ENCODE measurements at places on chromosomes 3 and 15. TPM values are rescaled to one million over a fixed set of nuclear protein-coding genes. Genes with fewer than 3 reads are reported as not detected.

DNA sequence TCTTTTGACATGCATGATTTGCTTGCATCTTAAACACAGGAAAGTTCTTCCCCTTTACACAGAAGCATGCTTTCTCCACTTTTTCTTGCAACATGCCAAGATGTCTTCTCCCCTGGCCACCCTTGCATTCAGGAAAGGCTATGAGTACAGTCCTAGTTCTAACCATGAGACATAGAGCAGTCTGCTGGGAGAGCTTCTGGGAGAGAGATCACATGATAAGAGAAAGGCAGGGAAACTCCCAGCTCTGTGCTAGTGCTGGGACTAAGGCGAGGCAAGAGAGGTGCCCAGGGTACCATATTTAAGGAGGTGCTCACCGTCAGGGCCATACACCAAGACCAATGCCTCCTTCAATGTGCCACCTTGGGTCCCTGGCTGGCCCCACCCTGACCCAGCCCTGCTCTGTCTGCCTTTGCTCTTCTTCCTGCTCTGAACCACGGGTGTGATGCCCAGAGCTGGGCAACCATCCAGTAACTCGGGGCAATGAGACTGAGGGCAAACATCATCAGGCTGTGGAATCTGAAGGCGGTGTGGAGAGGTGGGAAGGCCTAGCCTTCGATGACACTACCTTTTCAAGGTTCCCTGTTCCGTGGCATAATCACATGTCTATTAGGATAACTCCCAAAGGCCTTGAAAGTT is 77.4 kb upstream of the PRR20G start:
- H3K27ac ChIP-seq = no peak overlapping the region
- DNase-seq = no peak
- no peaks in the 10 kb centered on the region for H3K4me1 ChIP-seq
- no peak overlapping the region for H3K4me3 ChIP-seq
- no peaks in the 10 kb centered on the region for H3K27me3 ChIP-seq
- no peaks in the 10 kb centered on the region for H3K36me3 ChIP-seq

DNA sequence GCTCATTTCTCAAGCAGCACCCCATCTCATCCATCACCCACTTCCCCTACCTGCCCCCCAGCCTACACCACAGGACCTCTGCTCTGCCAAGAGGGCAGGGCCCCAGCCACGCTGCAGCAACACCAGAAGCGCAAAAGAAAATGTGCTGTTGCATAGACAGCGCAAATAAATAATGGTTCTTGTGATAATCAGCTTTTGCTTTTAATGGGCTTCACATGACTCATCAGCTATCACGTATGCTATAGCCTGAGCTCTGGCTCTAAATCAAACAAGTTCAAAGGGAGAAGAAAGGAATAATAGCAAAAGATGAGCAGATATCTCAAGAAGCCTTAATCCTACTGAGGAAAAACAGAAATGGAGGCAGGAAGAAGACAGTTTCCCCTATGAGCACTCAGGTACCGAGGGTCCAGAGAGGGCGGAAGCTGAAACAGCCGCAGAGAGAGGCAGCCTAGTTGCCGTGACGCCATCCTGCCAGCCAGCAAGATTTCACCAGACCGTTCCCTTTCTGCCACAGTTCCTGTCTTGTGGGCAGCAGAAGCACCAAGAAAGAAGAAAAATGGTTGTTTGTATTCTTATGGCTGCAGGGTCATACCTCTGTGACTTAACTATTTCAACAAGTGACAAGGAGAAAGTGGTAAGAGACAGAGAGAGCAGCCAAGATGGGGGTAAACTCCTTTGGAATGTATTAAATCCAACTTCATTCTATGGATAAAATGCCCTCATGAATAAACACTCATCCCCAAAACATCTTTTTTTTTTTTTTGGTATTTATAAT is 22.0 kb downstream of the RAB27A start:
- H3K27me3 ChIP-seq = no peaks in the 10 kb centered on the region
- no peak overlapping the region for H3K27ac ChIP-seq
- peaks cover 29% of the 10 kb centered on the region for H3K4me1 ChIP-seq
- H3K36me3 ChIP-seq = no peaks in the 10 kb centered on the region
- no peak overlapping the region for H3K4me3 ChIP-seq

DNA sequence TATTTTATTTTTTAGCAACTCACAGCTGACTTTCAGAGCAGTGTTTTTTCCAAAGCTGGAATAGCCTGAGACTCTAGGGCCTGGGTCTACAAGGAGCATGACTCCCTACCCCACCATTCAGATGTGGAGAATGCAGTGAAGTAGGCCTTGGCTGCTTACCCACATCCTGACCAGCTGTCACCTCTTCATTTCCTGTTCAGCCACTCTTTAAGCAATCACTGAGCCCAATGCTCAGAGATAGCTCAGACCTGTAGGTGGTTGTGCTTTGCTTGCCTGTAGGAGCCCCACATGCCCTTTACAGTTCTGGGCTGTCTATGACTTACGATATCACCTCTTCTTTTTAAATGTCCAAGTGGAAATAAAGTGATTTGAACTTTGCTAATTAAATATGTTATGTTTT is 148.1 kb downstream of the NEK11 start:
- DNase-seq = no peak
- no peak overlapping the region for H3K4me3 ChIP-seq
- H3K4me1 ChIP-seq = no peaks in the 10 kb centered on the region

- no peak for DNase-seq
- H3K27me3 ChIP-seq = no peaks in the 10 kb centered on the region
- no peak overlapping the region for H3K4me3 ChIP-seq
These were observed 68.5 kb downstream of the CHSY1 start for GRCh38 chr15:101183226-101183930.

GRCh38 chr15:100686021-100686724 is 83.8 kb downstream of the ASB7 start:
- no peak overlapping the region for H3K4me3 ChIP-seq
- H3K4me1 ChIP-seq = peaks cover 15% of the 10 kb centered on the region
- no peaks in the 10 kb centered on the region for H3K36me3 ChIP-seq
- DNase-seq = no peak

DNA sequence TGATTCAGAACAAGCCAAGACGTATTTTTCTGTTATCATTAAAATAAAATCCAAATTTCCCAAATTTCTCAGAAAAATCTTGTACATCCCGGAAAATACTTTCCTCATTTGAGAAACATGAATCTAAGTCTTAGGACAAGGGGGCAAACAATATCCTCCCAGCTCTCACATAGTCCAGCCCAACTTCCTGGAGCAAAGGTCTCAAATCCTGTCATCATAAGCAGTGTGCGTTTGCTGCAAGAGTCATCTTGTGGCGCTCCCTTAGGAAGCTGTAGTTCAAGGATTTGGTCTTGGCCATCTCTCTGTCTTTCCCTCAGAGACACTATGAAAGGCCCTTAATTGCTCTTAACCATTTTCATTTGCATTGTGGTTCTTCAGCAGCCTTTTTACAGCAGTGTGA is 57.5 kb upstream of the GSK3B start:
- H3K4me1 ChIP-seq = peaks cover 14% of the 10 kb centered on the region
- H3K36me3 ChIP-seq = no peaks in the 10 kb centered on the region
- H3K27ac ChIP-seq = no peak overlapping the region
- no peak overlapping the region for H3K4me3 ChIP-seq
- DNase-seq = no peak
- no peaks in the 10 kb centered on the region for H3K27me3 ChIP-seq

Gene UBA7
- 68.3 TPM for total RNA-seq

Gene PTX3
- 29.2 TPM for total RNA-seq
